Effector CD8-positive, alpha-beta T cell (primary cell): ENCODE measurements at places on chromosomes 3 and 15.

GRCh38 chr3:55709411-55710012, 222.4 kb upstream of the WNT5A start:
- DNase-seq, result no peak

DNA sequence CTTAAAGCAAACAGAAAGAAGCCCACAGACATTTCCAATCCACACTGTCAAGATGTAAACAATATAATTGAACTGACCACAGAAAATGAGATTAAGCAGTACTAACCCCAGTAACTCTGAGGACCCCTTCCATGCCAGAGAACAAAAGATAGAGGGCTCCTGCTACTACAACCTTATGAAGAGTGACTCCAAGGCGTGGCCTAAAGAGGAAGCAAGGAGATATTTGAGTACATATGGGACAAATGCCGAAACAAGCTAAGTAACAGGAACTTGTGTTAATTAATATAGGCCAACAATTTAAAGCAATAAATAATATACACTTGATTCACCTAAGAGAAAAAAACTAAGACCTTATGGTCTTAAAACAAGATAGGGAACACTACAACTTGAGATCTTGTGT, 25.0 kb upstream of the VPS39 start:
- no peak for DNase-seq

DNA sequence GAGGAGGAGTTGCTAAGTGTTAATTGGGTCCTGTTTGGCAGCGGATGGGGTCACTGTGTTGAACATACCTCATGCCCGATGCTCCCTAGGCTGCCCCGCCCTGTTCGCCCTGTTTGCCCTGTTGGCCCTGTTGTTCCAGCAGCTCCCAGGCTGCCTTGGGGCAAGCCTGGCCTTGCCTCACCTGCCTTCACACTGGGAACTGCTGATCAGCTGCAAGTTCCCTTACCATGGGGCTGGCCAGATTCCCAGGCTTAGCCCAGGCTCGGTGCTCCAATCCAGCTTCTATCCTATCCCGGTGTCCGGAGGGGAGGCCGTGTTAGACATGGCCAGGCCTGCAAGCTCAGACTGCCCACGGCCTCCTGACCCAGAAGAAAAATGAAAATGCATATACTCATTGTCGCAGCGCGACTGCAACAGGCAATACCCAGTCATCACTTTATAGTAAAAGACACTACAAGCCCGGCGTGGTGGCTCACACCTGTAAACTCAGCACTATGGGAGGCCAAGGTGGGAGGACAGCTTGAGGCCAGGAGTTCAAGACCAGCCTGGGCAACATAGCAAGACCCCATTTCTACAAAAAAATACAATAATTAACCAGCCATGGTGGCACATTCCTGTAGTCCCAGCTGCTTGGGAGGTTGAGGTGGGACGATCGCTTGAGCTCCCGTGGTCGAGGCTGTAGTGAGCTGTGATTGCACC, 42.9 kb upstream of the ZNF710 start:
- DNase-seq, result no peak

DNA sequence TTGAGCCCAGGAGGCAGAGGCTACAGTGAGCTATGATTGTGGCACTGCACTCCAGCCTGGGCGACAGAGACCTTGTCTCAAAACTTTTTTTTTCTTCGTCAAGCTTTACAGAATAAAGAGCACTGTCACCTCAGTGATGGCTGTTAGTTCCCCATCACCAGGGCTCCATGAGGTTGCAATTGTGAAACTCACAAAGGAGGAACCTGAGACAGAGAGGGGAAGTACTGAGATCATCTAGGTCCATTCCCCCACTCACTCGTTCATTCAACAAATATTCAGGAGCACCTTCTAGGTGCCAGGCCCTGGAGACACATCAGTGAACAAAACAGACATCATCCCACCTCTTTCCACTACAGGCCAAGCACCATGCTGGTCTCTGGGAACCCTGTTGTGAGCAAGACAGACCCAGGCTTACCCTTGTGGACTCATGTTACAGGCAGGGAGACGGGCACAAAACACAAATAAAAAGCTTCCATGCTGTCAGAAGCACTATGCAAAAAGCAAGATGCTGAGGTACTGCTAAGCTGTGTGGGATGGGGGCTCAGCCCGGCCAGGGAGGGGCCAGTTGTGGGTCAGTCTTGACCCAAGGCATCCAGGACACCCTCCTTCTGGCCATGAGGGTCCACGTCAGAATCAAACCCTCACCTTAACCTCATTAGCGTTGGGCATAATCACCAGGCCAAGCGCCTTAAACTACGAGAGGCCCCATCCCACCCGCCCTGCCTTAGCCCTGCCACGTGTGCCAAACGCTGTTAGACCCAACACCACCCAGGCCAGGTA, 2.1 kb upstream of the RHO start:
- no peak for DNase-seq

DNA sequence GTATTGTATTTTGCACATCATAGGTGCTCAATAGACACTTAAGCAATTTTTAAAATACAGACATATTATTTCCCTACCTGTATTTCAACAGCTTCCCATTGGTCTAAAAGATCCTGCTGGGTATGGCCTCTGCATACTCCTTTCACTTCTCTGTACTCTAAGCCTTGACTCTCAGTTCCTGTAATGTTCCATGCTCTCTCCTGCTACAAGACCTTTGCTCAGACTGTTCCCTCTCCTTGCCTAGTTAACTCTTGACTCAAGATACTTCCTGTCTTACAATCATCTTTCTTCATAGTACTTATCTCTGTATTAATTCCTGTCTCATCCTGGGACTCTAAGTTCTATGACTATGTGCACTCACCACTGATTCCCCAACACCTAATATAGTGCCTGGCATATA, 1.7 kb downstream of the SCN11A start:
- no peak for DNase-seq
